ENCODE measurements at places on chromosomes 2 and 18.

- no peak for DNase-seq
Measured at GRCh38 chr2:134689315-134689714, 29.5 kb downstream of the TMEM163 start.

DNA sequence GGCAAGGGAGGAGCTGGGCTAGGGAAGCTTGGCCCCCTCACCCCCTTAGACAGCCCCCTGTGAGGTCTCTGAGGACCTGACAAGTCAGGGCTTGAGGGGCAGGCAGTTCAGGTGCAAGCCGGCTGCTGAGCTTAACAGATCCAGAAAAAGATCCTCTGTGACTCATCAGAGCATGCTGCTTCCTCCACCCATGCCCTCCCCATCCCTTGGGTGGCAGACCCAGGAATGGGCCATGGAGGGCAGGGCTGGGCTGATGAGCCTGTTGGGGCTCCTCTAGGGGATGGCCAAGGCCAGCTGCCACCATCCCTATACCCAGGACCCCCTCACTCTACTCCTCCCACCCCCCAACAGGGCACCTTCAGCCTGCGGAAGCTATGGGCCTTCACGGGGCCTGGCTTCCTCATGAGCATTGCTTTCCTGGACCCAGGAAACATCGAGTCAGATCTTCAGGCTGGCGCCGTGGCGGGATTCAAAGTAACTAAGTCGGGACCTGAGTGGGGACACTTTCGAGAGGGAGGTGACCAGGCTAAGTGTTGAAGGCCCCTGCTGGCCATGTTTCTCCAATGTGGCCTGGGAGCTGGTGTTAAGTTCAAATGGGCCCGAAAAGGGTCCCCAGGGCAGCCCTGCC is 1.9 kb downstream of the SLC11A1 start:
- no peak for DNase-seq

GRCh38 chr2:31384351-31384750 is 30.2 kb downstream of the XDH start:
- no peak for DNase-seq

- DNase-seq = no peak
Measured at GRCh38 chr2:72719416-72719815, 106.4 kb downstream of the EXOC6B start.

GRCh38 chr2:124879640-124880039 is 854.6 kb downstream of the CNTNAP5 start:
- DNase-seq = no peak

DNA sequence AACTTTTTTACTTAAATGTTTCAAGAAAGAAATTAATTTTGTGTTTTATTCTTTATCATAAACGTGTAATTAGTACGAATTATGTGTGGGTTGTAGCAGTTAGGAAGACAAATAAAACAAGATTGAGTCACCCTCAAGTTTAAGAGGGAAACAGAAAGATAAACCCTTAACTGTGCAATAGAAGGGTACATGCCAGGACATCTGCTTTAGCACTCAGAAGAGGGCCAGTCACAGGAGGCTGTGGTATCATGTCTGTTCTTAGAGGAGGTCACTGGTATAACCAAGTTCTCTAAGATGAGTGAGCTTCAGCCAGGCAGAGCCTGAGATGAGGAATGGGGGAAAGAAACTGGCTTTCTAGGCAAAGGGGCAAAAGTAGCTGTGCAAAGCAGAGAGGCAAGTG is 42.4 kb upstream of the GRHL1 start:
- DNase-seq = no peak

DNA sequence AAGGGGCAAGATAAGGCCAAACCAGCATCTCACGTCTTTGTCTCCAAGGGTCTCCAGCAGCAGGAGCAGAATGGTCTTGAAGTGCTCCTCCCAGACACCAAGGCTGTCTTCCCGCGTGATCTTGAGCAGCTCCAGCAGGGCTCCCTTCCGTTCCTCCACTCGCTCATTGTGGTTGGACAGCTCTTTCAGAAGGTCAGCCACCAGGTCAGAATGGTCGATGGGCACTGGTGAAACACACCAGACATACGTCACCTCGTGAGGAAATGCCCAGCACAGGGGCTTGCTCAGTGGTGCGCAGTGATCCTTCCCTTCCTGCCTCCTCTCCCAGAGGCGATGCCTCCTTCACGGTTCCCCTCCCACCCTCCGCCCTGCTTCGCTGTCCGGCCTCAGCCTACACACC is 80.1 kb upstream of the TFCP2L1 start:
- no peak for DNase-seq

Measured in brain pericyte (primary cell).